ENCODE measurements at places on chromosomes 7 and 10. TPM values are rescaled to one million over a fixed set of nuclear protein-coding genes. Genes with fewer than 3 reads are reported as not detected.

The ANKRD61 gene
- total RNA-seq = 0.42 TPM

The PRKAR2B gene
- total RNA-seq = 15.4 TPM

DNA sequence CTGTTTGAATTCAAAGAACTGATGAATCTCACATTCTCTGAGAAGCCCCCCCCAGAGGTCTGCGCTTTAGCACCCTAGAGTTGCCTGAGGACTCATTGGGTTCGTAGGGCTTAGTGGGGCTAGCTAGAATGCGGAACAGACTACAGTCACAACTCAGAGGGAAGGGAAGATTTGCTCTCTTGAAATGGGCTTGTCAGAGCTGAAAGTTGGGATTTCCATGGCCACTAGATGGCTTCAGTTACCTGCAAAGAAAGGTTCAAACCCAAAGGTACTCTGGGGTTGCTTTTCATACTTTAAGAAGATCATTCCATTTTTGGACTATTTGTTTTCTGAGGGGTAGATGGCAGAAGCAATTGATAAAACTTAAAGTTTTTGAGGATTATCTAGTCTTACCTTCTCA lies 205.0 kb downstream of the BBS9 start:
- no peaks in the 10 kb centered on the region for H3K4me1 ChIP-seq
- DNase-seq = no peak
- H3K27ac ChIP-seq = no peak overlapping the region
- no peak overlapping the region for H3K4me3 ChIP-seq
- no peaks in the 10 kb centered on the region for H3K27me3 ChIP-seq
- no peaks in the 10 kb centered on the region for H3K36me3 ChIP-seq

GRCh38 chr10:27819781-27820531 lies 74.3 kb upstream of the MKX start:
- no peak for DNase-seq
- H3K36me3 ChIP-seq = no peaks in the 10 kb centered on the region
- no peaks in the 10 kb centered on the region for H3K27me3 ChIP-seq
- no peaks in the 10 kb centered on the region for H3K4me1 ChIP-seq
- H3K27ac ChIP-seq = no peak overlapping the region

GRCh38 chr10:97791824-97792721 lies 20.3 kb upstream of the SFRP5 start:
- H3K27ac ChIP-seq = no peak overlapping the region
- H3K4me1 ChIP-seq = no peaks in the 10 kb centered on the region
- peak; percentile 56 for DNase-seq
- H3K27me3 ChIP-seq = no peaks in the 10 kb centered on the region

DNA sequence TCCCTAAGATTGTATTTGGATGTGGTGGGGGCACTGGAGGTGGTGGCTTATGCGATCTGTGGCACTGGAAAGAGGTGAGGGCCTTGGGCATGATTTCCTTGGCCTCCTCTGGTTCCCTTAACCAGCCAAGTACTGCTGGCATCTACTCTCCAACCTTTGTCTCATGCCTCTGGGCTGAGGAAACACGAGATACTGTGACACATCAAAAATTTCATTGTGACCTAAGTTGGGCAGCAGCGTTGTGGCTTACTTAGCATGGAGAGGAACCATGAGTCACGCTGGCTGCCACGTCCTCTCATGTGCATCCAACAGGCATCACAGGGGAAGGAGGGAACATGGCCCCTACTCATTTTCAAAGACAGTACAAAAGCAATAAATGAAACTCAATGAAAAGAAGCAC lies 29.7 kb upstream of the GSDME start:
- H3K36me3 ChIP-seq = no peaks in the 10 kb centered on the region
- H3K4me1 ChIP-seq = peaks cover 13% of the 10 kb centered on the region
- no peaks in the 10 kb centered on the region for H3K27me3 ChIP-seq

The CTNNA3 gene
- total RNA-seq = 0.18 TPM

The CPN1 gene
- total RNA-seq = not detected

GRCh38 chr7:105980645-105981396 lies 17.8 kb downstream of the CDHR3 start:
- no peak for DNase-seq
- no peak overlapping the region for H3K27ac ChIP-seq
- no peaks in the 10 kb centered on the region for H3K27me3 ChIP-seq
- no peak overlapping the region for H3K4me3 ChIP-seq

GRCh38 chr7:82726038-82726800 lies 282.6 kb upstream of the CACNA2D1 start:
- H3K36me3 ChIP-seq = no peaks in the 10 kb centered on the region
- no peak for DNase-seq
- H3K27me3 ChIP-seq = no peaks in the 10 kb centered on the region
- H3K4me3 ChIP-seq = no peak overlapping the region
- H3K27ac ChIP-seq = no peak overlapping the region

- no peaks in the 10 kb centered on the region for H3K27me3 ChIP-seq
- H3K4me1 ChIP-seq = peaks cover 9% of the 10 kb centered on the region
- no peak overlapping the region for H3K27ac ChIP-seq
- H3K36me3 ChIP-seq = peaks cover 40% of the 10 kb centered on the region
Measured at GRCh38 chr10:69102440-69102839, 14.5 kb downstream of the SRGN start.

DNA sequence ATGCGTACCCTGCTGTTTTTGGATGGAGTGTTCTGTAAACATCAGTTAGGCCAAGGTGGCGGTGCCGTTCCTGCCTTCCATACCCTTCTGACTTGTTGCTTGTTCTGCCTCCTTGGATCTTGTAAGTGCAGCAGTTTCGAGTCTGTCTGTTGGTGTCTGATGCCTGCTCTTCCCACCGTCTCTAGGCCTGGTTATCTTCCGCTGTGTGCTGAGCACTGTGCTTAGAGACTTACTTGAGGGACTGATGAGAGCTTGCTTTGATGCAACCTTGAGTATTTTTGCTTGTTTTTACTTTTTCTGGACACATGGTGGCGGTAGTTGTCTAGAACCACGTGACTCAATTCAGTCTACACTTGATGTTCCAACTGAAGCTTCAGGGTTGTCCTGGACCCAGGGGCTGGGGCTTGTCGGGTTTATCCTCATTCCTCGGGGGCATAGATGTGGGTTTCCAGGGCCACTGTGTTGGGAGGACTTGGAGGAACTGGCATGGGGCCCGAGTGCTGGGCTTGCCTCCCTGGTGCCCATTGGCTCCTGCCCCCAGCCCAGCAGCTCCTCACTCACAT lies 14.4 kb upstream of the SPRN start:
- H3K27me3 ChIP-seq = no peaks in the 10 kb centered on the region
- H3K27ac ChIP-seq = no peak overlapping the region
- DNase-seq = no peak
- no peaks in the 10 kb centered on the region for H3K36me3 ChIP-seq
- no peak overlapping the region for H3K4me3 ChIP-seq
- no peaks in the 10 kb centered on the region for H3K4me1 ChIP-seq

DNA sequence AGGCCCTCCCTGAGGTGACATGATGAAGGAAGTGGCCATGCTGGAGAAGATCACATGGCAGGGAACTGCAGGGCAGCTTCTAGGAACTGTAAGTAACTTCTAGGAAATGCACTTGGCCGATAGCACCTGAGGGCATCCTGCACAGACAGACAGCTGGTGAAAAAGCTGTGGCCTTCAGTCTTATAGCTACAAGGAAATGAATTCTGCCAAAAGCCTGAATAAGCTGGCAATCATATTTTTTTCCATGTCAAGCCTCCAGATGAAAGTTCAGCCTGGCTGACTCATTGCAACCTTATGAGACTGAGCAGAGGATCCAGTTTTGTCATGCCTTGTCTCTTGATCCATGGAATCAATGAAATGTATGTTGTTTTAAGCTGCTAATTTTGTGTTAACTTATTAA lies 91.1 kb upstream of the CACNA2D1 start:
- H3K27ac ChIP-seq = no peak overlapping the region
- no peak overlapping the region for H3K4me3 ChIP-seq
- no peaks in the 10 kb centered on the region for H3K27me3 ChIP-seq
- no peaks in the 10 kb centered on the region for H3K4me1 ChIP-seq
- H3K36me3 ChIP-seq = no peaks in the 10 kb centered on the region
- DNase-seq = no peak

DNA sequence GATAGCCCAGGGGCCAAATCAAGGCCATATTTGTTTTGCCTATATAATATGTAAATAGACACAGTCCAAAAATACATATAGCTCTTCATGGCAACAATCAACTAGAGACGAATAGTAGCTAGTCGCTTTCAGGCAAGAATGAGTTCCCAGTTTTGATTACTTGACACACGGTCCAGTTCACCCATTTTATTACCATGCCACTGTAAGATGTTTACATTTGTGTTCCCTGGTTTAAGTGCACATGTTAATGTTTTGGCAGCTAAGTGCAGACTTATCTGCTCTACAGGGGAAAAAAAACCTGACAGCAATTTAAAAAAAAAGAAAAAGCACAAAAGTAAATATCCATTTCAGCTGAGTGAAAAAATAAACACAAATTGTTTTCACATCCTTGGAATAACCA lies 213.1 kb downstream of the TPK1 start:
- no peaks in the 10 kb centered on the region for H3K4me1 ChIP-seq
- H3K36me3 ChIP-seq = no peaks in the 10 kb centered on the region
- no peak overlapping the region for H3K27ac ChIP-seq
- H3K4me3 ChIP-seq = no peak overlapping the region
- DNase-seq = no peak

The TMUB1 gene
- 34.5 TPM for total RNA-seq

DNA sequence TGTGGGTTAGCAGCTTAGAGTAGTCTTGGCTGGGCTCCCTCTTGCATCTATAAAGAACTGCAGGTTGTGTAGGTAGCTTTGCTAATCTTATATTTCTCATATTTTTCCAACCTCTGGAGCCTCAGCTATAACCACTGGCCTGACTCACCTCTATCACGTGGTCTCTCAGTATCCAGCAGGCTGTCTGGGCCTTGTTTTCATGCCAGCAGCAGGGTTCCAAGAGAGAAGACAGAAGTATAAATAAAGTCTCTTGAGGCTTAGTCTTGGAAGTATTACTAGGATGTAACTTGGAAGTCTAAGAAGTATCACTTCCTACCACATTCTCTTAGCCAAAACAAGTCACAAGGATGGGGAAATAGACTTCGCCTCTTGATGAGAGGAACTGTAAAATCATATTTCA lies 73.3 kb downstream of the WIPF3 start:
- no peak overlapping the region for H3K4me3 ChIP-seq
- no peak overlapping the region for H3K27ac ChIP-seq
- no peaks in the 10 kb centered on the region for H3K4me1 ChIP-seq
- DNase-seq = no peak
- no peaks in the 10 kb centered on the region for H3K36me3 ChIP-seq

DNA sequence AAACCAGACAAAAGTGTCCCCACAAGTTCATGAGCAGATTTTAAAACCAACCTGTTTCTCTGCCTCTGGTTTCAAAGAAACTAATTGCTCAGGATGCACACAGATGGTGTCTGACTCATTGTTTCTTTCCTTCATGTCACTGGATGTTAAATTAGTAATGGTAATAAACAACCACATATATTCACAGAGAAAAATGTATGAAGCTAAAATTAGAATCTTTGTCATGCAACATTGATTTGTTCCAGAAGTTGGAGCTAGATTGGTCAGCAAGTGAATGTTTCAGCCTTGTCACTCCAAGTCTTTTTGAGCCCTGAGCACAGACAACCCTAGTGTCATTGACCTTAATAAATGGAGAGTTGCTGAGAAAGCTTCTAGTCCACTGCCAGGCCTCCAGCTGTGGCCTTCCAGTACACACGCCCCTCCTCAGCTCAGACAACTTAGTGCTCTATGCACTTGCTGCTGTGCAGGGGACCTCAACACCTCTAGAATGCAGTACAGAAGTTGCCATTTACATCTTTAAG lies 175.9 kb downstream of the CCDC71L start:
- no peaks in the 10 kb centered on the region for H3K27me3 ChIP-seq
- peaks cover 32% of the 10 kb centered on the region for H3K4me1 ChIP-seq
- DNase-seq = no peak

The TMEM196 gene
- total RNA-seq = not detected

The PNLIPRP3 gene
- not detected for total RNA-seq

The NKX2-3 gene
- not detected for total RNA-seq

GRCh38 chr7:139776486-139777132 lies 1.2 kb downstream of the HIPK2 start:
- peaks cover 36% of the 10 kb centered on the region for H3K4me1 ChIP-seq
- peaks cover 13% of the 10 kb centered on the region for H3K36me3 ChIP-seq
- no peaks in the 10 kb centered on the region for H3K27me3 ChIP-seq

- no peak overlapping the region for H3K27ac ChIP-seq
- H3K4me3 ChIP-seq = no peak overlapping the region
- DNase-seq = peak; percentile 48
- no peaks in the 10 kb centered on the region for H3K27me3 ChIP-seq
- peaks cover 14% of the 10 kb centered on the region for H3K4me1 ChIP-seq
Measured at GRCh38 chr7:30920584-30921539, 9.2 kb downstream of the AQP1 start.

GRCh38 chr7:129327076-129327475 lies 102.2 kb downstream of the AHCYL2 start:
- no peaks in the 10 kb centered on the region for H3K36me3 ChIP-seq
- H3K4me3 ChIP-seq = no peak overlapping the region
- H3K27ac ChIP-seq = no peak overlapping the region
- no peaks in the 10 kb centered on the region for H3K27me3 ChIP-seq

DNA sequence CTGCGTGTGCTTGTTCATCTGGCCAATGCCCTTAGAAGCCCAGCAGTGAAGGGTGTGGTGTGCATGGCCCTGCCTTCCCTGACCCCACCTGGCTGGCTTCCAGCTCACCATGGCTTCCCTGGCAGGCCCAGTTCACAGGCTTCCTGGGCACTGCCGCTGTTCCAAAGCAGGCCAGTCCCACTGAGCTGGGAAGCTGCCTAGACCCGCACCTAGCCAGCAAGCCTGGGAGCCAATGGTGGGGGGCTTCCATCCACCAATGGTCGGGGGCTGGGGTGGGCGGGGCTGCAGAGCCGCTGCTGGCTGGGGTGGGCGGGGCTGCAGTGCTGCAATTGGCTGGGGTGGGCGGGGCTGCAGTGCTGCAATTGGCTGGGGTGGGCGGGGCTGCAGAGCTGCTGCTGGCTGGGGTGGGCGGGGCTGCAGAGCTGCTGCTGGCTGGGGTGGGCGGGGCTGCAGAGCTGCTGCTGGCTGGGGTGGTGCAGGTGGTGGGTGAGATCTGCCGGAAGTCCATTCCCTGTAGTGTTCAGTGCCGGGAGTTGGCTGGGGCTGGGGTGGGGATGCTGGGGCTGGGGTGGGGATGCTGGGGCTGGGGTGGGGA lies 12.4 kb downstream of the CALY start:
- no peaks in the 10 kb centered on the region for H3K36me3 ChIP-seq
- H3K4me1 ChIP-seq = no peaks in the 10 kb centered on the region
- peaks cover 40% of the 10 kb centered on the region for H3K27me3 ChIP-seq

GRCh38 chr7:12754179-12754578 lies 66.7 kb downstream of the ARL4A start:
- H3K4me3 ChIP-seq = no peak overlapping the region
- no peak for DNase-seq
- H3K27ac ChIP-seq = no peak overlapping the region
- no peaks in the 10 kb centered on the region for H3K4me1 ChIP-seq
- no peaks in the 10 kb centered on the region for H3K27me3 ChIP-seq

GRCh38 chr7:78528964-78529363 lies 730.4 kb downstream of the PHTF2 start:
- no peak overlapping the region for H3K4me3 ChIP-seq
- no peaks in the 10 kb centered on the region for H3K36me3 ChIP-seq
- H3K27ac ChIP-seq = no peak overlapping the region
- H3K4me1 ChIP-seq = no peaks in the 10 kb centered on the region

The AMZ1 gene
- total RNA-seq = not detected
